ENCODE measurements at places on chromosomes 16 and 17.

- no peak for DNase-seq
Measured at GRCh38 chr16:23998771-23999170, 163.0 kb downstream of the PRKCB start.

DNA sequence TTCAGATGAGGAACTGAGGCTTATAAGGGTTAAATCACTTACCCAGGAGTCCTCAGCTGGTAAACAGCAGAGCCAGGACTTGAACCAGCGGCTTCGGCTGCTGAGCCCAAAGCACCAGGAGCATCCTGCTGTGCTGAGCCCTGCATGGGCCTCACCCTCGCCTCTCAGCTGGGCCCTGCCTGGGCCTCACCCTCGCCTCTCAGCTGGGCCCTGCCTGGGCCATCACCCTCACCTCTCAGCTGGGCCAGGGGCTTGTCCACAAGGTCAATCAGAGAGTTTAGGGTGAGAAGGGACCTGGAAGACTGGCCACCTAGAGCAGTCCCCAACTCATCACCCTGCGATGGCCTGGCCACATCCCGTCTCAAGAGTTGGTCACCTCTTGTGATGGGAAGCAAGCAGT lies 4.2 kb downstream of the STAC2 start:
- no peak for DNase-seq

GRCh38 chr17:13129356-13129755 lies 111.5 kb upstream of the ELAC2 start:
- DNase-seq = no peak

DNA sequence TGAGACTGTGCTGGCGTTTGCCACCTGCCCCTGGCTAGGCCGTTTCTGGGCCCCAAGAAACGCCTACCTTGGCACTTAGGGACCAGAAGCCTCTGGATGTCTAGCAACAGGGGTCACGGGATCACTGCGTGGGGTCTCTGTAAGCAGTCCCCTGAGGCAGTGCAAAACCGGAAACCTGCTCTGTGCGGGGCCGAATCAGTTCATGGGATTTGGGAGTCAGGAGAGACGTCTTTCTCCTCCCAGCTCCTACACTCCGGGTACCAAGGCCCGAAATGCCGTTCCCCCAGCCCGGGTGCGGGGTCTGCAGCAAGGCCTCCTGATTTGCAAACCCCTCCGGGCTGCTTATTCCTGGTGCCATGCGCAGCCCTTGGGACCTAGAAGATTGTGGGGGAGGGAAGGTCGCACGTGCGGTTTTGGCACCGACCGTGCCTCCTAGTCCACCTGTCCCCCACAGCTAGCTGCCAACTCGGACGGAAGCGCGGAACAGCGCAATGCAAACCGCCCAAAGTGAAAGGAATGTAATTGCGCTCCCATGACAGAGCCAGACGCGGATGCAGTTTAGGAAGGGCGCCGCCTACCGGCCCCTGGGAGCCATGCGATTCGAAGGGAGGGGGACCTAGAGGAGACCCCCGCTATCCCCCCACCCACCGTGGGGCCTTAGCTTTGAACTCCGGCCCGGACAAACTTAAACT lies 6.5 kb downstream of the IRX5 start:
- no peak for DNase-seq

GRCh38 chr17:30244853-30245385 lies 9.4 kb upstream of the SLC6A4 start:
- DNase-seq = no peak

- no peak for DNase-seq
Measured at GRCh38 chr16:57892447-57893096, 78.4 kb downstream of the CNGB1 start.

DNA sequence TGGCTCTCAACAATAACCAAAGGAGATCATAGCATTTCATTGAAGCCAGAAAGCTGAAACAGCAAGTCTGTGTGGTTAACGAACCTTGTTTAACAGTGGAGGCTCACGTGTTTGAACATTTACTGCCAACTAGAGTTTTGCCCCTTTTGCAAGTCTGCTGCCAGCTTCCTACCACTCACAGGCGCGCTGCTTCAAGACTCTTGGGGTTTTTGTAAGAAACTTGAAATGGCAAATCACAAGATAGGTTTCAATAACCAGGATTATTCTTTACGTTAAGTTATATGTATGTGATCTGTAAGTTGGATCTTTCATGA lies 1.2 kb downstream of the SNTB2 start:
- no peak for DNase-seq

DNA sequence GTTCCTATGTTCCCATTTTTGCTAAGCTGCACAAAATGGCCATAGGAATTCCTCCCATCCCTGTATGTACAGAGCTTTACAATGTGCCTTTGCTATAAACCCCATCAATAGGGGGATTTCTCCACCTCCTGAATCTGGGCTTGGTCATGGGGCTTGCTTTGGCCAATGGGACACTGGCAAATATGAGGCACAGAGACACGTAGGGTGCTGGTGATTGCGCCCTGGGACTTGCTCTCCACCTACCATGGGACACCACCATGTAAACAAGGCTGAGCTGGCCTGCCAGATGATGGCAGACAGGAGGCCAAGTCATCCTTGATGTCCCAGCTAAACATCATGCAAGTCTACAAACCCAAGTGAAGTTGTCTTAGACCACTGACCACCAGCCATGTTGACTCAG lies 15.3 kb upstream of the ALDH3A1 start:
- no peak for DNase-seq

DNA sequence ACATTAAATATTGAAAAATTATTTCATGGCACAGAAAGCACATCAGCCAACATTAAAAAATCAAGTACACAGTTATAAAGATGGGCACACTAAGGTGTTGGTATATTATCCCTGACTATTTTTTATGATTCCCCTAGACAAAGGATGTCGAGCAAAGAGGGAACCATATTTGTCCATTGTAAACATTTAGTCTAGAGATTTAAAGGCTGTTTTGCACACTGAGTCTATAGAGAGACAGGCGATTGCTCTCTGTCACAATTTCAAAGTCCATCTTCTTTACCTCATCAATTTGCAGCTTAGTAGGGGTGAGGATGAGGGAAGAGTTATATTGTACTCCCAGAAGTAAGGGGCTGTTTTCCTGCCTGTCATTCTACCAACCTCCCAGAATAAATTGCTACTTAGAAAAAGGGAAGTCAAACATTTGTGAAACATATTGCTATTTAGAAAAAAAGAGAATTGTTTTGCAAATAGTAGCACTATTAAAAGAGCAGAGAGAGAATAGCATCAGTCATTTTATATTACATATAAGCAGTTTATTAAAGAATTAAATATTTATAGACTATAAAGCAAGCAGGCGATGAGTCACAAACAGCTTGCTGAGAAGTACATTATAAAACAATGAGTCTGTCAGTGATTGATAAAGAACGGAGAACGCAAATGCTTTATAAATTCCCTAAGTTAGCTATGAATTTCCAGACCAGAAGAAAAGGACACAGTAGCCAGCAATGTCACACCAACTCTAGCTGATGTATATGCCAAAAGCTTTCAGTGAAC lies 270.6 kb upstream of the PMFBP1 start:
- no peak for DNase-seq

- DNase-seq = no peak
Measured at GRCh38 chr17:8393470-8394231, 4.0 kb downstream of the RNF222 start.

- DNase-seq = no peak
Measured at GRCh38 chr16:49560004-49560830, 186.6 kb downstream of the C16orf78 start.

DNA sequence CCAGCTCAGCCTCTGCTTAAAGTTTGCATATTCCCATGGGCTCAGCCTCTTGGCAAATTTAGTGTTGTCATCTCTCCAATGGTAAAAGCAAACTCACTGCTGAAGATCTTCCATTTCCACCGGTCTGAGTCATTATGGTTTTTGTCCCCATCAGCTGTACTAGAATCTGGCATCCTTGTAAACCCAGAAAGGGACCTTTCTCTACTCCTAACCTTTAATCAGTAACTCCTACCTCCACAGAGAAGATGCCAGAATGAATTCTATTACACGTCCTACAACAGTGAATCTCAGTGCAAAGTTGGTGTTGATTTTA lies 45.8 kb downstream of the ZNF652 start:
- no peak for DNase-seq

GRCh38 chr17:38341035-38341721 lies 2.6 kb downstream of the GPR179 start:
- no peak for DNase-seq

GRCh38 chr16:82834151-82834815 lies 207.5 kb downstream of the CDH13 start:
- no peak for DNase-seq

GRCh38 chr16:71432906-71433305 lies 8.9 kb downstream of the TLE7 start:
- DNase-seq = no peak

- no peak for DNase-seq
Measured at GRCh38 chr17:78026381-78026780, 67.9 kb downstream of the TNRC6C start.

DNA sequence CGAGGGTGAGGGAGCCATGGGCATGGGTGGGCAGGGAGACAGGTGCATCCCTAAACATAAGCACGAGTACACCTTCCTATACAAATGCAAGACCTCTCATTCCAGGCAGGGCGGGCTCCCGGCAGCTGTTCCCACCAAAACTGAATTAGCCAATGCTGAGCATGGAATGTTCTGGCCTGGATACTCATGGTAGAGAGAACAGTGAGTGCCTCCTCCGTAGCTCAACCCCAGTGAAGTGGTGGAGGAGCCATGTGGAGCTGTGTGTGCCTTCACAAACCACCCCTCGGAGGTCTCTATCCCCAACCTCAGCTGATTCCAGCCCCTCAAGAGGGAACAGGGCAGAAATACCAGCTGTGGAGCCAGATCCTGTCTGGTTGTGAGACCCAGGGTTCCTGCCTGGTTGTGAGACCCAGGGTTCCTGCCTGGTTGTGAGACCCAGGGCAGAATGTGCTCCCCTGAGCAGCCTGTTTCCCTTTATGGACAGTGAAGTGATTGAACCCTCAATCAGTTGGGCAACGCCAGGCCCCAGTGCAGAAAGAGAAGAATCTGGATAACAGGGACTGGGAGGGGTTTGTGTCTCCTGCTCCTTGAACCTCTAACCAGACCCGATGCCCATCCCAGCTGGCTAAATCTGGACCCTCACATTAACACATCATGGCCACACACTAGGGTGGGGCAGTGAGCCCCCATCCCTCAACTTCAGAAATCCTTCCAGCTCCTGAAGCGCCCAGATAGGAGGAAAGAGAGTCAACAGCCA lies 2.4 kb upstream of the CDH16 start:
- no peak for DNase-seq

DNA sequence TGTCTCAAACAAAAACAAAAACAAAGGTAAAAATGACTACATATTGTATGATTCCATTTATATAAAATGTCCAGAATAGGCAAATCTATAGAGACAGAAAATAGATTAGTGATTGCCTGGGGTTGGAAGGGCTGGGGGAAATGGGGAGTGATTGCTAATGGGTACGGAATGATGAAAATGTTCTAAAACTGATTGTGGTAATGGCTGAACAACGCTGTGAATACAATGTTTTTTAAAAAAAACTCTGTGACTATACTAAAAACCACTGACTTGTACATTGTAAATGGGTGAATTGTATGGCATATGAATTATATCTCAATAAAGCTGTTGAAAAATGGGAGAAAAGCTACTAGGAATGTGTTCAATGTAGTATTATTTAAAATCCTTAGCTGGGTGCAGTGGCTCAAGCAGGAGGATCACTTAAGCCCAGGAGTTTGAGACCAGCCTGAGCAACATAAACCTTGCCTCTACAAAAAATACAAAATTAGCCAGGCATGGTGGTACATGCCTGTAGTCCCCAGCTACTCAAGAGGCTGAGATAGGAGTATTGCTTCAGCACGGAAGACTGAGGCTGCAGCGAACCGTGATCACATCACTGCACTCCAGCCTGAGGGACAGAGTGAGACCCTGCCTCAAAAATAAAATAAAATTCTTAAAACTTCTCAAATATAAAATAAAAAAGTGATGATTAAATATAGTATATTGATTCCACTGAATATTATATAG lies 47.9 kb downstream of the TOM1L2 start:
- DNase-seq = no peak

GRCh38 chr16:89395150-89396142 lies 94.9 kb downstream of the ANKRD11 start:
- no peak for DNase-seq

DNA sequence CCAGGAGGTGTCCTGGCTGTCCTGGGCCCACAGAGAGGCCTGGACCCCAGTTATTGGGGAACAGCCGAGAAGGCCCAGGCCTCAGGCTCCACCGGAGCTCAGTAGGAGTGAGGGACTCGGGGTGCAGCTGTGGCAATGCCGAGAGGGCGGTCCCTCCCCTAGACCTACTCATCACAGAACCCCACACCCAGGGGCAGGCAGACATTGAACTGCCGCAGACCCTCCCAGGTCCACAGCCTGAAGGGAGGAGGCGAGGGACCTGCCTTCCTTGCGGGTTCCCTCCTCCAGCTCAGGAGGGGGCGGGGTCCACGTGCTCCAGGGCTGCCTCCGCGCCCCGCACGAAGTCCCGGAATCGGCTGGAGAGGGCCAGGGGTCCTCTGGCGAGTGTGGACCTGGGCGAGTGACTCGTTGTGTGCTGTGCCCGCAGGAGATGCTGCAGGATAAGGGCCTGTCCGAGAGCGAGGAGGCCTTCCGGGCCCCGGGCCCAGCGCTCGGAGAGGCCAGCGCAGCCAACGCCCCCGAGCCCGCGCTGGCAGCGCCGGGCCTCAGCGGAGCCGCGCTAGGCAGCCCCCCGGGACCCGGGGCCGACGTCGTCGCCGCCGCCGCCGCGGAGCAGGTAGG lies 3.9 kb downstream of the TBX4 start:
- no peak for DNase-seq

GRCh38 chr16:22070361-22071330 lies 21.7 kb upstream of the VWA3A start:
- DNase-seq = no peak

DNA sequence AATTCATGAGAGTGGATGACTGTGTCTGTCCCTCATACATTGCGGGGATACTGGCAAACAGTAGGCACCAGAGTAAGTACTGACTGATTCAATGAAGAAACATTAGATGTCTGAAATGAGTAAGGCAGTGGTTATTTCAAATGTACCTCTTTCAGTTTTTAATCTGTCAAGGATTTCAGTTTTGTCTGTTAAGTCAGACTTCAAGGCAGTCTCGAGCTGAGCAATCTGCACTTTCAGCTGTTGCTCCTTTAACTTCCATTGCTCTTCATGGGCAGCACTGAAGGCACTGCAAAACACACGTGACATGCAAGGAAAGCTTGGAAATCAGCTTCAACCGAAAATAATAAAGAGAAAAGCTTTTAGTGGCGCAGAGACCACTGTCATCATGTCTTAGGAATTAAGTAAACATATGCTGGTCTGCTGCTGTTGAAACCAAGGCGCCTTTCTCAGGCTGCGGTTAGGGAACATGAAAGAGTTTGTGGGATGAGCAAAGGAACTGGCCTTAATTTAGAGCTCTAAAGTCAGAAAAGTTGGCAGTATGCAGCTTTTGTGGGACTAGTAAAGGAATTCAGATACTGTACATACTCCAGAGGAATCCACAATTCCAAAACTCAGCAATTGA lies 38.8 kb downstream of the RPGRIP1L start:
- DNase-seq = no peak

- DNase-seq = no peak
Measured at GRCh38 chr16:85284141-85284817, 172.0 kb upstream of the CIBAR2 start.

GRCh38 chr17:10069301-10069700 lies 129.1 kb downstream of the GAS7 start:
- DNase-seq = no peak

- DNase-seq = no peak
Measured at GRCh38 chr17:78748730-78749317, 33.2 kb downstream of the CYTH1 start.

- DNase-seq = no peak
Measured at GRCh38 chr17:10200016-10200415, 1.6 kb upstream of the GAS7 start.

- DNase-seq = peak; percentile 90
Measured at GRCh38 chr16:1331712-1332617, 1.5 kb upstream of the BAIAP3 start.
